ENCODE measurements at places on chromosomes 12 and 14. TPM values are rescaled to one million over a fixed set of nuclear protein-coding genes. Genes with fewer than 3 reads are reported as not detected.

CHGA gene
- total RNA-seq = not detected

GALNT6 gene
- total RNA-seq = 0.87 TPM

CCT2 gene
- total RNA-seq = 601 TPM

PLEK2 gene
- 1.9 TPM for total RNA-seq

DAAM1 gene
- total RNA-seq = 24.5 TPM

KRT3 gene
- not detected for total RNA-seq

P2RX2 gene
- not detected for total RNA-seq

NANOG gene
- total RNA-seq = not detected

B4GALNT1 gene
- 4.5 TPM for total RNA-seq

KRT71 gene
- total RNA-seq = not detected

MEG3 gene
- not detected for total RNA-seq

GAS2L3 gene
- 20.8 TPM for total RNA-seq

PGF gene
- 20.3 TPM for total RNA-seq

C12orf50 gene
- total RNA-seq = not detected

TAC3 gene
- total RNA-seq = 0.15 TPM

KRT6C gene
- total RNA-seq = not detected

GLS2 gene
- 12.2 TPM for total RNA-seq

HRK gene
- total RNA-seq = not detected

PLEKHH1 gene
- total RNA-seq = 8.6 TPM

A2M gene
- total RNA-seq = 2,807 TPM

HECTD1 gene
- total RNA-seq = 761 TPM

PIK3C2G gene
- total RNA-seq = not detected

CFAP251 gene
- 0.07 TPM for total RNA-seq

PRKD1 gene
- total RNA-seq = 0.22 TPM

OAS1 gene
- total RNA-seq = 7.5 TPM

GYS2 gene
- total RNA-seq = not detected

CDKN3 gene
- 88.9 TPM for total RNA-seq

P3H3 gene
- 7.9 TPM for total RNA-seq

C1R gene
- 1.7 TPM for total RNA-seq

WNT5B gene
- 0.04 TPM for total RNA-seq

RBM19 gene
- 26.5 TPM for total RNA-seq

SLC39A5 gene
- 101 TPM for total RNA-seq

FLVCR2 gene
- total RNA-seq = 9.9 TPM

KRT83 gene
- not detected for total RNA-seq

CCND2 gene
- total RNA-seq = 1.4 TPM

FAM161B gene
- 2.0 TPM for total RNA-seq

STYK1 gene
- not detected for total RNA-seq

PSMD9 gene
- total RNA-seq = 61.1 TPM

KRT75 gene
- not detected for total RNA-seq

C12orf56 gene
- total RNA-seq = not detected

KRT73 gene
- total RNA-seq = not detected

HOXC10 gene
- total RNA-seq = not detected

KCNC2 gene
- not detected for total RNA-seq

VWF gene
- total RNA-seq = 0.22 TPM

PMCH gene
- total RNA-seq = not detected

SERPINA9 gene
- not detected for total RNA-seq

RGS6 gene
- total RNA-seq = not detected
